Type B pancreatic cell (in vitro differentiated cells): ENCODE measurements at places on chromosomes 2 and 18.

DNA sequence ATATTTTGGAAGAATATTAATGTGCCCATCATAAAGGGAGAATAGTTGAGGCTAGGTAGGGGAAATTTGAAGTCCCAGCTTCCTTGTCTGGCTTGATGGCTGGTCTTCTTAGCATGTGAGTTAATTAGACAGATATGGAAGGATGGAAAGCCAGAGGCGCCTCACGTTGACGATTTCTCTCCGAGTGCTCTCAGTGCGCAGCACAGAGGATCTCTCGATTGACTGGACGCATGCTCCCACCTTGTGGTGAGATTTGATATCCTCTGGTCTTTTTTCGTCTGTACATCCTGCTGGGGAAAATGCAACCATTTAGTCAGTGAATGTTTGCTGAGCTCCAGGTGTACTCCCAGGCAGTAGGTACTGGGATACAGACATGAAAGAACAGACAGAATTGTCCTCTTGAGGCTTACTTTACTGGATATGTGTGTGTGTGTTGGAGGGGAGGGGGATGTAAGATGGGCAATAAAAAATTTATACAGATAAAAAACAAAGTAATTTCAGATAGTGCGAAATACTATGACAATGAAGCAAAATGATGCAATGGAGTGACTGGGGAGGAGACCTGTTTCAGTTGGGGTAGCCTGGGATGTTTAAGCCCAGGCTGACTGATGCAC is 66.9 kb upstream of the ZNG1B start:
- DNase-seq = no peak

DNA sequence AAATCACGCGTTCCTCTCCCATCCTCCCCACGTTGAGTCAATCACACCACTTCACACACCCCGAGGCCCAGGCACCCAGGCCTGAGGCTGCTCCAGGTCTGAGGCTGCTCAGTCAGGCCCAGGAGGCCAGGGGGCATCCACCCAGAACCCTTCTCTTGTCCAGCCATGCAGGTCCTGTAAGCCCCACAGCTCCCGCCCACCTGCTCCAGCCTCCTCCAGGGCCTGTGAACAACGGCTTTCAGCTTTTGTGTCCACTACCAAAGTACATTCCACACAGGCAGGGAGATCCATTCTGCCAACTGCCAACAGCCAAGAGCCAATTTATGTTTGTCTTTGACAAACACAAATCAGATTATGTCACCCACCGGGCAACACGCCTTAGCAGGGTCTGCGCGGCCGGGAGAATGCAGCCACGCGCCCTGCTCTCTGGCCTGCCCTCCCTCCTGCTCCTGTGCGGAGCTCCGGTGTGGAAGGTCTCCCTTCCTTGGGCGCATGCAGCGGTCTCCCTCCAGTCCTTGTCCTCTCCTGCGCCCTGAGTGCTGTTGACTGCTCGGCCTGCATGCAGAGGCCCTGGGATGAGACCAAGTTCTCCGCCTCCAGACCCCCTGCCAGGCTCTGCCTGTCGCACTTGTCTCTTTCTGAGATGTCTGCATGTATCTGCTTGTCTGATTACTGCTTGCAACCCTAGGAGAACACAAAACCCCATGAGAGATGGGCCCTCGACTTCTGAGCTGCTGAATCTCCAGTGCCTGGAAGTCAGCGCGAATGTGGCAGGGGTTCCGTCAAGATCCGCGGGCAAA is 146.6 kb downstream of the ZNF516 start:
- no peak for DNase-seq

GRCh38 chr2:163697846-163698637 is 37.8 kb downstream of the FIGN start:
- DNase-seq = no peak

GRCh38 chr2:221322741-221323140 is 249.4 kb downstream of the EPHA4 start:
- DNase-seq = no peak

GRCh38 chr2:78427170-78427569 is 598.3 kb upstream of the REG3G start:
- no peak for DNase-seq

DNA sequence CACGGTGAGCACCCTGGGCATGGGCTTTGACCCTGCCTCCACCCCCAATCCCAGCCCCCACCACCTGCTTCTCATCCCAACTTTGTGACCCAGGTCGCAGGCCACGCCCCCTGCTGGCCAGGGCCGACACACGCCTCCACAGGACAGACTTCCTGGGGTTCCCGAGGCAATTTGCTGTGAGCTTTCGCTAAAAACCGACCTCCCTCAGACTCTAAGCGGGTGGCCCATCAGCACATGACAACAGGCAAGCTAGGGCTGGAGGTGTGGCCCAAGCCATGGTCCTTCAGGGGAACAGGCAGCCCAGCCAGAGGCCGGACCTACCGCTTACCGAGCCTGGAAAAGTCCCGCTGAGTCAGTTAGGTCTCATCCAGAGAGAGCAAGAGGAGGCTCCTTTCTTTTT is 31.9 kb downstream of the C1QL2 start:
- no peak for DNase-seq

- no peak for DNase-seq
Measured at GRCh38 chr2:55618025-55618274, 528 bp upstream of the PPP4R3B start.

DNA sequence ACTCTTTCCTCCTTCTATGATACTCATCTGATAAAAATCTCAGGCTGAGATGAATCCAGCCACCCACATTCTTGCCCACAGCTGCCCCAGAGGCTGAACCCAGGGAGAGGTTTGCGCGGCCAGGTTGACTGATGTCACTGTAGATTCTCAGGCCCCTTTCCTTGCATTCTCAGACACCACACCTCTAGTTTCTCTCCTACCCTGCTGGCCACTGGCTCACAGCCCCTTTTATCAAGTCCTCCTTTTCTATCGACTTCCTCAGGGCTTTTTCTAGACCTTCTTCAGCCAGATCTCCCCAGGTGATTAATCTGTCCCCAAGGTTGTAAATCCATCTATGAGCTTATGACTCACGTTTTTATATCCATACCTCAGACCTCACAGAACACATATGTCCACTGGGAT is 99.8 kb downstream of the TACR1 start:
- no peak for DNase-seq

- no peak for DNase-seq
Measured at GRCh38 chr2:207960090-207960489, 65.2 kb downstream of the PLEKHM3 start.

DNA sequence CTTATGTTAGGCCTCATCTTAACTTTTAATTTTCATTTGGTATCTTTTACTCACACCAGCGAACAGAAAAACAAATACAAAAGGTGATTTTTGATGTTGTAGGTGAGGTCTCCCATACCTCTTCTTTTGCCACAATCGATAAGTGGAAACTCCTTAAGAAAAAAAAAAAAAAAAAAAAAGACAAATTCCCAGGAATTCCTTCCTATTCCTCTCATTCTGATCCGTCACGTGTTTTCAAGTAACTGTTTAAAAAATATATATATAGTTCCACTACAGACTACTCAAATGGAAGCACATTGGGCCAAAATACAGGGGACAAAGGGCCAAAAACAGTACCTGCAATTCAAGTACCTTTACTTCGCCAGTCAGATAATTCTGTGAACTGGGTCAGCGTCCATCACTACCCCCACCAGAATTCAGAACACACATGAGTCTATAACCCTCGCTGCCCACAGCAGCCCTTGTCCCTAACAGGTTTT is 16.5 kb downstream of the NMUR1 start:
- no peak for DNase-seq

DNA sequence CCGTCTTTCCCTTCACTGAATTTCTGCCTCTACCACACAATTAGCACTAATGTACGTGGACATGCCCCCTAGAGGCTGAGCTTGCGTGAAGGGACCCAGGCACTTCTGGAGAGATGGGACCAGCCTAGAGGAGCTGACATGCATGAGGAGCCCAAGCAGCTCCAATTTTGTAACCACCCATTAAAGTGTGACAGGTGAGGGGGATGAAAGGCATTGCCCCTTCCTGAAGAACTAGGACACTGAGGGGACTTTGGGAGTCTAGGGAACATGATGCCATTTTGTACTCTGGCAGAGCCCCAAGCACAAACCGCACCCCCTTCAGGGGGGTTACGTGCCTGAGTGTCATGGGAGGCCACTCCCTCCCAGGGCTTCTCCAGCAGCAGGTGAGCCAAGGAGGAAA is 63.6 kb downstream of the HNRNPLL start:
- DNase-seq = no peak

DNA sequence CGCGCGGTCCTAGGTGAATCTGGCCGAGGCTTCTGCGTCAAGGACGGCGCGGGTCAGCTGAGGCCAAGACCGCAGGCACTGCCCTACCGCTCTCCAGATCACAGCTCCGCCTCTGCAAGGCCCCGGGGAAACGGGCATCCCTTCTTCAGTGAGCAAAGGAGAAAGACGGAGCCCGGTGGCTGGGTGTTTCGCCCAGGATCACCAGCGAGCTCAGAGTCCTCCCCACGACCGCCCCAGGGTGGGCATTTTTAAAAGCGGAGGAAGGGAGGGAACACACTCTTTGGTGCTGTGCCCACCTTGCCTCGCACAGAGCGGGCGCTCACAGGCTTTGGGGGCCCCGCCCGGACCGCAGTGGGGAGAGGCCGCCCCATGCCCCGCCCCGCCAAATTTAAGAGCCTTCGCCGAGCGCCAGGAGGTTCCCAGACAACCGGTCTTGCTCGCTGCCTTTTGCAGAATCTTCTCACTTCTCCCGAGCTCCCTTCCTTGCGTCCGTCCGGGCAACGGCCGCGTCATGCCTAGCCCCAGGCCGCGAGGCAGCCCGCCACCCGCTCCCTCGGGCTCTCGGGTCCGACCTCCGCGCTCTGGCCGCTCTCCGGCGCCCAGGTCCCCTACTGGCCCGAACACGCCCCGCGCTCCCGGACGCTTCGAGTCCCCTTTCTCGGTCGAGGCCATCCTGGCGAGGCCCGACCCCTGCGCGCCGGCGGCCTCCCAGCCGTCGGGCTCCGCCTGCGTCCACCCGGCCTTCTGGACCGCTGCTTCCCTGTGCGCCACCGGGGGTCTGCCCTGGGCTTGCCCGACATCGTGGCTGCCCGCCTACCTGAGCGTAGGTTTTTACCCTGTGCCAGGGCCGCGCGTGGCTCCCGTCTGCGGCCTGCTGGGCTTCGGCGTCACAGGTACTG is at the start of gene NOTO:
Gene NOTO (plus strand): TSS at position 419 of the 899 bp plus-strand sequence. CDS start 93 bp downstream, at position 512.
- no peak for DNase-seq

- DNase-seq = no peak
Measured at GRCh38 chr2:224085246-224085645, 46.2 kb upstream of the SERPINE2 start.

GRCh38 chr2:7057865-7058400 is 140.7 kb downstream of the RNF144A start:
- no peak for DNase-seq

- DNase-seq = no peak
Measured at GRCh38 chr2:40418614-40419363, 33.1 kb downstream of the SLC8A1 start.

DNA sequence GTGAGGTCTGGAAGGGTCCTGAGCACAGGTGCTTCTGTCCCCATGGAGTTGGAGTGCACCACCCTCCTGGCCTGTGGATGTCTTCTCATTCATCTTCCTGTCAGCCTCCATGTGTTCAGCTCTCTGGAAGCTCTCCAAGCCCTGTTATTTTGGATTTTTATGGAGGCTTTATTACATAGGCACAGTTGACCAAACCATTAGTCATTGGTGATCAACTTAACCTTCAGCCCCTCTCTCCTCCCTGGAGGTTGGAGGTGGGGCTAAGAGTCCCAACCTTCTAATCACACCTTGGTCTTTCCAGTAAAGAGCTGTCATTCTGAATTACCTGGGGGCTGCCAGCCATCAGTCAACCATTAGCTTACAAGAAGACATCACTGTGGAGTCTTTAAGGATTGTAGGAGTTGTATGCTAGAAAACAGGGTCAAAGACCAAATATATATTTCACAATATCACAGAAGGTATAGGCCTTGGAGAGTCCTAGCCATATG is 7.5 kb upstream of the MCFD2 start:
- no peak for DNase-seq

GRCh38 chr18:24704946-24705630 is 244.7 kb downstream of the HRH4 start:
- DNase-seq = no peak

DNA sequence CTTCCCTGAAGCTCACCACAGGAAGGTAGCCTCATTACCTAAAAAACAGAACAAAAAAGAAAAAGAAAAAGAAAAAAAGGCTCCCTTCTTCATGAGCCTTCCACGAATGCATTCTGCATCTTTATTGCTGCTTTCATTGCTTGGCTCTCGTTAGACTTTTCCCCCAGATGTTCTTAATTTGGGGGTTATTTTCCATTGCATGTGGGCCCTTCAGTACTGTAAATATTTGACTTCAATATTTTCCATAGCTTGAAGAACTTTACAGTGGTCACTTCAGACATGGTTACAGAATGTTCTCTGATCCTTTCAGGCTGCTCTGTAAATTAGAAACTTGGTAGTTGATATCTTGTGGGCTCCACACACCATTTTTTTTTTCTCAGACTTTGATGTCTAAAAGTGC is 65.6 kb upstream of the COPS8 start:
- no peak for DNase-seq

- no peak for DNase-seq
Measured at GRCh38 chr2:159090514-159091201, 122.2 kb downstream of the TANC1 start.

DNA sequence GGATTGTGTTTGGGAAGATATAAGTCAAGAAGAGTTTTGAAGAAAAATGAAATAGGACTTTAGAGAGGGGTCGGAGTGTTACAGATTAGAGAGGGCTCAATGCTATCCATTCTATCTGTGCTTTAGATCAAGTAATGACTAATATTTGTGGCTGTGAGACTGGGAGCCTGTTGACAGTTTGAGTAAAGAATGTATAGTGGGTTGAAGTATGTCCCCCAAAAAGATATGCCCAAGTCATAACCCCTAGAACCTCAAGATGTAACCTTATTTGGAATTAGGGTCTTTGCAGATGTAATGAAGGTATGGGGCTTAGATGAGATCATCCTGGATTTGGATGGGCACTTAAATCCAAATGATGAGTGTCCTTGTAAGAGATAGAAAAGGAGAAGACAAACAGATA is 55.3 kb upstream of the SERPINE2 start:
- DNase-seq = no peak
